ENCODE measurements at places on chromosomes 13 and 19. TPM values are rescaled to one million over a fixed set of nuclear protein-coding genes. Genes with fewer than 3 reads are reported as not detected.

DNA sequence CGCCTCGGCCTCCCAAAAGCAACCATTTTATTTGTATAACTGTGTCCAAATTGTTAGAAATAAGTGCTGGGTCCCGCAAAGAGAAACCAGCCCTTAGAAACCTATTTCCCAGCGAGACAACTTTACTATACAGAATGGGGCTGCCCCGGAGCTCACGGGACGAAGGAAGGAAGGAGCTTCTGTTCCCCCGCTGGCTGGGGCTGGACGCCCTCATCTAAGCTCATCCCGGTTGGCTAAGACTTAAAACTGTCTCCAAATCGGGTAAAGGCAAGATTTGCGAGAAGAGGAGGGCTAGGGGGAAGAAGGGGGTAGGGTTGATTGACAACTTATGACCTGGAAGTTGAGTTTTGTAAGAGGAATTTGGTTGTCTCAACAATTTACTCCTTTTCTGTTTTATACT is 12.3 kb upstream of the BSG start:
- H3K4me3 ChIP-seq, result no peak overlapping the region
- H3K36me3 ChIP-seq, result no peaks in the 10 kb centered on the region
- no peaks in the 10 kb centered on the region for H3K27me3 ChIP-seq
- peaks cover 30% of the 10 kb centered on the region for H3K4me1 ChIP-seq
- no peak for DNase-seq

Gene ANGPTL8
- not detected for total RNA-seq

DNA sequence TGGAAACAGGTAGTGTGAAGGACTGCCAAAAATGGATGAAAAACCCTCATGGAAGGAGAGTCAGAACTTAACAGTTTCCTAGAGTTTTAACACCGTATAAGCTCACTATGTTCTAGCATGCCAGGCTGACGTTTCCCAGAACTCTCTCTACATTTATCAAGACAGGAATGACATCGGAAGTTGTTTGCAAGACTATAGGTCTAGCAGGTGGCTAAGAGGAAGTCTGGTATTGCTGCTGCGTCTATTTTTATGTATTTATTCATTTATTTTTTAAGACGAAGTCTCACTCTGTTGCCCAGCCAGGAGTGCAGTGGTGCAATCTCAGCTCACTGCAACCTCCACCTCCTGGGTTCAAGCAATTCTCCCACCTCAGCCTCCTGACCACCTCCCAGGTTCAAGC is 20.5 kb upstream of the ARL11 start:
- no peak overlapping the region for H3K4me3 ChIP-seq
- H3K4me1 ChIP-seq, result no peaks in the 10 kb centered on the region
- no peaks in the 10 kb centered on the region for H3K36me3 ChIP-seq
- H3K27me3 ChIP-seq, result no peaks in the 10 kb centered on the region
- no peak for DNase-seq

GRCh38 chr13:98173431-98174152 is 3.5 kb downstream of the RNF113B start:
- no peak overlapping the region for H3K4me3 ChIP-seq
- no peaks in the 10 kb centered on the region for H3K27me3 ChIP-seq
- H3K36me3 ChIP-seq, result no peaks in the 10 kb centered on the region
- peak; percentile 15 for DNase-seq
- H3K4me1 ChIP-seq, result peaks cover 27% of the 10 kb centered on the region
- H3K27ac ChIP-seq, result peak overlapping the region; percentile 60

- no peak overlapping the region for H3K27ac ChIP-seq
- no peak overlapping the region for H3K4me3 ChIP-seq
- H3K36me3 ChIP-seq, result no peaks in the 10 kb centered on the region
Observed at GRCh38 chr13:51659276-51660127, 75.2 kb downstream of the WDFY2 start.

Data from transverse colon (tissue), 4 donors.